Stimulated activated CD4-positive, alpha-beta T cell treated with anti-CD3 and anti-CD28 coated beads, Interleukin-1b, Interleukin-23, amount 100 ng/mL, for 1 hour (primary cell): ENCODE measurements at places on chromosomes 12 and 14.

- no peak for DNase-seq
These were observed 130.3 kb downstream of the TGFB3 start for GRCh38 chr14:75851574-75851866.

DNA sequence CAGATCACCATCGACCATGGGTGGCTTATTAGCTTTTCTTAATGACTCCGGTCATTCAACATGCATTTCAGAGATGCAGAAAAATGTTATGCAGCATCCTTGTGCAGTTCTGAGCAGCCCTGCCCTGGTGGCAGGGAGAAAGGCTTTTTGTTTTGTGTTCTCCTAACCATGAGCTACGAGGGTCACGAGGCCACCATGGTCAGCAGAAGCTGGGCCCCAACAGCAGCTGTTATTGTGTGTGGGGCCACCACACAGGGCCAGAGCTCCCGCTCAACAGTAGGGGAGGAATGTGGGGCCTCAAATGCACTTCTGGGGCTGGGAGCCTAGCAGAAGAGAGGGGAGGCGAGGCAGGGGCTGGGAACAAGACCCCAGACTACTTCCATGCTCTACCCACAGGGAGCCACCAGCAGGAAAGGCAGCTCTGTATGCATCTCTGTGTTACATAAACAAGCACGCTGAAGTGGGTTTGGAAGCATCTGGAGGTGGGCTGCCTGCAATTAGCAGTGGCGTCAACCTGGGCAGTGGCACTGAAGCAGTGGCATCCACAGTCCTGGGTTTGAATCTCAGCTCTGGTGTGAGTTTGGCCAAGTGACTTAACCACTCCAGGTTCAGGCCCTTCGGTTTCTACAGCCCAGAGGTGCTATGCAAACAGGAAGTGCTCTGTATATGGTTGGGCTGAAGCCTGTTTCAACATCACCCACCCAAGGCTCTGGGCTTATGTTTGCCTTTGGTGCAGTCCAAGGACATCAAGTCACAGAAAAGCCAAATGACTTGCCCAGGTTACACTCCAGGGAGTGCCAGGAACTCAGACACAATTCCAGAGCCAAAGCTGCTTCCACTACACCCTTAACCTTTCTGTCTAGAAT, 16.3 kb downstream of the GLTP start:
- DNase-seq, result no peak

DNA sequence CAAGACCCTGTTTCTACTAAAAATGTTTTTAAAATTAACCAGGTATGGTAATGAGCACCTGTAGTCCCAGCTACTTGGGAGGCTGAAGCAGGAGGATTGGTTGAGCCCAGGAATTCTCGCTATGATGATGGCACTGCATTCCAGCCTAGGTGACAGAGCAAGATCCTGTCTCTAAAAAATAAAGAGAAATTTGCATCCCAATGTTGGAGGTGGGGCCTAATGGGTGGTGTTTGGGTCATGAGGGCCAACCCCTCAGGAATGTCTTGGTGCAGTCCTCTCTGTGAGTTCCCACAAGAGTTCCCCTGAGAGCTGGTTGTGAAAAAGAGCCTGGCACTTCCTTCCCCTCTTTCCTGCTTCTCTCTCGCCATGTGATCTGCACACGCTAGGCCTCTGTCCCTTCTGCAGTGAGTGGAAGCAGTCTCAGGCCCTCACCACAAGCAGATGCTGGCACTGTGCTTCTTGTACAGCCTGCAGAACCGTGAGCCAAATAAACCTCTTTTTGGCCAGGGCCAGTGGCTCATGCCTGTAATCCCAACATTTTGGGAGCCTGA, 11.3 kb downstream of the ACOT6 start:
- DNase-seq, result no peak

DNA sequence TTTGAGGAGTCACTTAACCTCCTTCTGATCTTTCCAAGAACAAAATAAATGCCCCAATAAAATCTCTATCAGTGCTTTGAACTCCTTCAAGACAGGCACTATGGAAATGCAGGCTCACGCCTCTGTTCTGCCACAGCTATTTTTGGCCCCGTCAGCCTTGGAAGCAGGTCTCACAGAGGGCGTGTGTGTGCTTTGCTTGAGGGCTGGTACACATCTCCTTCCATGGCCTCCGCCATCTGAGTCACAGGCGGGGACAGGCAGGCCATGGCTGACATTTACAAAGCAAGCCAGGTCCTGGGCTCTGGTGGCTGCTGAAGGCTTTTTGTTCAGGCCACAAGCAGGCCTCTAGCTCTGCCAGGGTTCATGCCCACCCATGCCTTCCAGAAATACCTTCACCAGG, 16.0 kb downstream of the PRIMA1 start:
- DNase-seq, result no peak

DNA sequence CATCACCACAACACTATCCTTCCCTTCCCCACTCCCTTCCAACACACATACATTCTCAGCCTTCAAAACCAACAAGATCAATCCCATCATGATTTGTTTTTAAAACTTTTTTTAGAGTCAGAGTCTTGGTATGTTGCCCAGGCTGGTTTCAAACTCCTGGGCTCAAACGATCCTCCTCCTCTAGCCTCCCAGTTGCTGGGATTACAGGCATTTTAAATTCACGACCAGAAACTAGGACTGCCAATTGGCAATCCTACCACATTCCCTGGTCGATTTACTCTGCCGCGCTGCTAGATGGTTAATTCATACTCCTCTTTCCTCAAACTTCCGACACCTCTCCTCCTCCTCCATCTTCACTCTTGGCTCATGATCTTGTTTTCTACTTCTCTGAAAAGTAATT, 37.5 kb upstream of the TMCC3 start:
- no peak for DNase-seq

- no peak for DNase-seq
These were observed 100.0 kb downstream of the PRIMA1 start for GRCh38 chr14:93688239-93688666.

DNA sequence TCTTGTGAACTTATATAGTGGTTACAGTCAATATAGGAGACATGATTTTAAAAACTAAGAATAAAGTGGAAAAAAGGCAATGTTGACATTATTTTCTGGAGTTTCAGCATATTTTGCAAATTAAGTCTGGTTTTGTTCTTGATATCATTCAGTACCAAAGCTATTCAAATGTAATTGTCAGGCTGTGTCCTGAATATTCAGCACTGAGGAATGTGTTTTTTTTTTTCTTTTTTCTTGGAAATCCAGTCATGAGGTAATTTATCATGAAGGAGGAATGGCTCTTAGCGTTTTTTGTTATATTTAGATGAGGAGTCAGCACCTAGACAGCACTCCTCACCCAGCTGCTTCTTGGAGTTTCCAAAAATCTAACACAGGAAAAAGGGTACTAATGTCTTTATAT, 225.5 kb downstream of the CCDC91 start:
- DNase-seq, result no peak

DNA sequence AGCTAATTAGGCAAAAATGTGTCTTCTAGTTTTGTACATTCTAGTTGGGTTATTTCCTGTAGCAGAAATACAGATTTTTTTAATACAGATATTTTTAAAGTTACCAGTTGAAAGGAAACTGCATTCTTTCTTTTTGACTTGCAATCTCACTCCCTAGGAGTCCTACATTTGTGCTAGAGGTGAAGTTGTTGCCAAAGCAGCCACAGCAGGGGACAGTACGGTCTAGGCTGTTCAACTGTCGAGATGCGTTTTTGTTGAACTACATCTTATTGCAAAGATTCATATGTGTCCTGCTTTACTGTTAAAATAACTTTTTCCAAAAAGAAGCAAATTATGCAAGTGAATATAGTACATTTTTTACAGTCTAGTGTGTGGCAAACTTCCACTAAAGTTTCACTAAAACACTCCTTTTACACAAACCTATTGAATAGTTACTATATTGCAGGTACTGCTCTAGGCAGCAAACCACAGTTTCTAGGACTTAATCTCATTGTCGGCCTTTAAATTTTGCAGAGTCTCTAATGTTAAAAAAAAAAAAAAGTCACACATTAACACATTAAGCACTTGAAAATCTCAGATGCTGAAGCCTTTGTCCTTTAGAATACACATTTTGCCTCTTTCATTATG, 30.2 kb upstream of the SRGAP1 start:
- DNase-seq, result no peak

DNA sequence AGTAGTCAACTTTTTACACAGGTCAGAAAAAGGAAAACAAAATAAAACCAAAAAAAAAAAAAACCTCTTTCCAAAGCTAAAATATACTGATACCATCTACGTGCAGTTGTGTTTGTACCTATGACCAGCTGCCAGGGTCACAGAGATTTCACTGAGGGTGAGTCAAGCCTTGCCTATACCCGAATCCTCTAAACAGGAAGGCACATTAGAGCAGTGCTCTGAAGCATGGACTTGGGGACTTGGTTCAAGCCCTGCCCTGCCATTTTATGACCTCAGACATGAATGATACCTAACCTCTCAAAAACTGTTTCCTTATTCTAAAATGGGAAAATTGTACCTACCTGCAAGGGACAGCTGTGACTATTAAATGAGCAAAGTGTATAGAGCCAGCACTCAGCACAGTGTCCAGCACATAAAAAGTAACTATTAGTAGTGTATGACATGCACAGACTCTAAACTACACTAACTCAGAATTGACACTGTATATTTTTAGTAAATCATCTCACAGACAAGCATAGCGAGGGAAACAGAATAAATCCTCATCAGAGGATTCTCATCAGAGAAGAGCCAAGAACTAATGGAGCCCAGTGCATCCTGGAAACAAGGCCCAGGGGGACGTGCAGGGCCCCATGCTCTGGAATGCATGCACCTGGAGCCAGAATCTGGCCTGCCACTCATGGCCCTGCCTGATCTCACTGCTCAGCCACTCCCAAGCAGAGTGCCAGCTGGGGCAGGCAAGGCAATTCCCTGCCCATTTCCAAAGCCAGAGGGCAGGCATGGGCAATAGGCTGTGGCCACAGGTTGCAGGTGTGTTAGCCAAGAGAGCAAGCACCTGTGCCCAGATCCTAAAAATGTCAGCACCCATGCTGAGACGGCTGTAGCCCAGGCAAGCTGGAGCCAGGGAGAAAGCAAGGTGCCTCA, 57.0 kb downstream of the NT5DC3 start:
- DNase-seq, result no peak

DNA sequence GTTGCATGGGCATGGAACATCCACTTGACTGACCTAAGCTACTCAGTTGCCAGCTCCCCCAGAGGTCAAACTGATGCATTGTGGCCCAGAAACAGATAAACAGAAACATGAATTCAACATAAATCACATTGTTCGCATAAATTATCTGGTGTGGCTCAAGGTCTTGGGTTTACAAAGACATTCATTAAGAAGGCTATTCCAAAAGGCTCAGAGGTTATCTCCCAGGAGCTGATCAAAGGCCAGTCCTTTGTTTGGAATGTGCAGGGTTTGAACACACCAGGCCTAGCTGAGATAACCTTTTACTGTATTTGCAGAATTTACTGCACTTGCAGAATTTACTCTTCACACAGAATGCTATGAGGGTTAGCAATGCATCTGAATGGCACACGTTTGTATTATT, 96.4 kb upstream of the DCD start:
- no peak for DNase-seq

DNA sequence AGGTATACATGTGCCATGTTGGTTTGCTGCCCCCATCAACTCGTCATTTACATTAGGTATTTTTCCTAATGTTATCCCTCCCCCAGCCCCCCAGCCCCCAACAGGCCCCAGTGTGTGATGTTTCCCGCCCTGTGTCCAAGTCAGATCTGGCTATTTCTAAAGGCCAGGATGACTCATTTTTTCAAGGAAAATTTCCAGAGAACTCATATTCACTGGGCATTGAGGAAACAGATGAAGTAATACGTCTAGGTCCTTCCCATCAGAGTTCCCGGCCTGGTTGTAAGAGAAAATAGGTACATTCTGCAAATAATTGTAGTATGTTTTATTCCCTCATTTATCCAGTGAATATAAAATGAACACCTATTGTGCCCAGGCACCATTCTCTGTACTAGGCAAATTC, 345.2 kb downstream of the BCL11B start:
- no peak for DNase-seq

- no peak for DNase-seq
These were observed 93.7 kb downstream of the DHRS2 start for GRCh38 chr14:23729720-23730387.

DNA sequence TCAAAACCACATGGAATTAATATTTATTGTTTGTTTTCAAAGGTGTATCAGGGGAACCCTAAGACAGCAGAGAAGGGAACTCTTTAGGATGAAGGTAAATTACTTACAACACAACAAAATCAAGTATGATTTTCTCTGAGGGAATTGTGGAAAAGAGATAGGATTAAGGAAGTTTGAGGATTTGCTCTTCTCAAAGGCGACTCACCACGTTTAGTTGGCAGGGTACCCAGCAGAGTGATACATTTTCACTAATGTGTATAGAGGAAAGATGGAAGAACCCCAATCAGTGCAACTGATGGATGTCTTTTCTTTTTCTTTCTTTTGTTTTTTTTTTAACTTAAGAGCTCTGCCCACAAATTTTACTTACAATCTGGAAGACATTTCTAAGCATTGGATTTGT, 499.2 kb downstream of the CCER1 start:
- DNase-seq, result no peak

DNA sequence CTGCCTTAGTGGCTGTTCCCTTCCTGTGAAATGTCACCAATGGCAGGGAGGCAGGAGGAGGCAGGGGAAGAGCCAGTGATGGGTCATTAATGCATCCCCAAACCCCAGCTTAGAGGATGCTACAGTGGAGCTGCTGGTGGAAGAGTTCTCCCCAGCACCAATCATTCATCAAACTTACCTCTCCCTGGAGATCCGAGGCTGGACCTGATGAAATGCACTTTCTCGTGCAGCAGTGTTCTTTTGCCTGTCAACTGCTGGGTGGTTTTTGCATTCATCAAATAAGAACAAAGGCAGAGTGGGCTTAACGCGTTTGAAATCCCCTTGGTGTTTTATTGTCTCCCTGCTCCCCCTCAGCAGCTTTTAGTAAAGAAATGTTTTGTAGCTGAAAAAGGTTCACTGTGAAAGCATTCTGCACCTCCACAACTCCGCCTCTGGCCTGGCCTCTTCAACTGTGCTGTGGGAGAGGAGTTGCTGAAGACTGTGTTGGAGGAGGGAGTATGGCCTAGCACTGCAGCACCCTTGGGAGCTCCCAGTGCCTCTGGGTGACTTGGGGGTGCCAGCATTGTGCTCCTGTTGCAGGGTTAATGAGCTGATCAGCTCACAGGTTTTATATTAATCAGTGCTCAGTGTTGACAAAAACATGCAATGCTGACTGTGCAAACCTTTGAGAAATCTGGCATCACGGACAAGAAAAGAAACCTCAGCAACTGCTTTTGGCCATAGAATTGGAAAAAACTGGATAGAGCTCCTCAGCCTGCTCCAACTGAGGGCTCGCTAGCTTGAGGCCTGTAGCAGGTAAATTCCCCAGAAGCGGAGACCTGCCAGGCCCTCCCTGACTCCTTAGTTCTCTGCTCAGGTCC, 14.4 kb downstream of the TSPAN9 start:
- DNase-seq, result no peak
